Substantia nigra (tissue), 51 donors: ENCODE measurements at places on chromosomes 6 and 20.

DNA sequence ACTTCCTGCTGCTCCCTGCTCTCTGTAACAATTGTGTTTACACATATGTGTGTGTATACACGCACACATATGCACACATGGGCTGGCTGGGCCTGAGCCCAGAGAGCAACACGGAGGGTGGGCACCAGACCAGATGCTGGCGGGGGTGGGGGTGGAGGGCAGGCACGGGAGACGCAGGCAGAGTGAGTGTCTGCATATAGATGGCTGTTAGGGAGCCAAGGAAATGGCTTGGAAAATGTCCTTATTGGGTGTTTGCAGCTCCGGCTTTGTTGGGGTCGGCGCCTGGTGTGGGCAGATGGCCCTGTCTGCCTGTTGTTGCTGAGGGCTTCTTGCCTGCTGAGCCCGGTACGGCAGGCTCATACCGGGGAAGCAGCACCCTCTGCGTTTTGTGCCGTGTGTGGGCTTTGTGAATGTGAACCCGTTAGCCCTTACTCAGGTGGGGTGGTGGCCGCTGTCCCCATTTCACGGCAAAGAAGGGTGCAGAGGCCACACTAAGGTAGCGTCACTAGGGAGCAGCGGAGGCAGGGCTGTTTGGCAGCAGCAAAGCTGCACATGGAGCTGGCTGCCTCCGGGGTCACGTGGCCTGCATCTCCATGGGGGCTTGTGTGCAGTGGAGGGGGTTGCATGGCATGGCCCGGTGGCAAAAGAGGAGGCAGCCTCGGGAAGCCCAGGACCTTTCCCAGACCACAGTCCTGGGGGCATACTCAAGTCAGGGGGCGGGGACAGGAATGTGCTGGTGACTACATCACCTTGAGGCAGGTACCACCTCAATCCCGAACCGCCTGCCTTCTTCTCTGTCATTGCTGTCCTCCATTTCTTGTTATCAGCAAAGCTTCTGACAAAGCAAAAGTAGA, 47.4 kb upstream of the SRF start:
- DNase-seq, result no peak

GRCh38 chr6:44660561-44661220, 273.2 kb downstream of the CDC5L start:
- DNase-seq, result no peak

DNA sequence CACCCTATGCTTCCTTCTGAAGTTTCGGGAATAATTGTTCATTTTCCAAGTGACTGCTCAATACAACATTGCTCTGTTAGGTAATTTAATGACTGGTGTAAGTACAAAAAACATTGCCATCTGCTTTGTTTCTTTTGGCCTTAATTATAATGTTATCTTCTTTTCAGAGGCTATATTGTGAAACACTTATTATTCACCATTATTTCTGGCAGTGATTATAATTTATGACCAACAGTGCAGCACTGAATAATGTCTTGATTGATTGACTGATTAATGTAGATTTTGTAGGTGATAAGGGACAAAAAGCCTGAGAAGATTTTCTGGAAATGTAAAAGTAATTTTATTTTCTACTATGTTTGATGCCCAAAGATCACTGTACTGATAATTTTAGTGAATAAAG, 377.7 kb downstream of the PLCB1 start:
- DNase-seq, result no peak

GRCh38 chr20:43993560-43993959, 78.9 kb downstream of the TOX2 start:
- no peak for DNase-seq

GRCh38 chr6:25960734-25961133, 1.9 kb upstream of the TRIM38 start:
- no peak for DNase-seq
